ENCODE measurements at places on chromosomes 11 and 22.

- no peak for ATAC-seq
These were observed 264.4 kb downstream of the CTTN start for GRCh38 chr11:70662691-70663098.

DNA sequence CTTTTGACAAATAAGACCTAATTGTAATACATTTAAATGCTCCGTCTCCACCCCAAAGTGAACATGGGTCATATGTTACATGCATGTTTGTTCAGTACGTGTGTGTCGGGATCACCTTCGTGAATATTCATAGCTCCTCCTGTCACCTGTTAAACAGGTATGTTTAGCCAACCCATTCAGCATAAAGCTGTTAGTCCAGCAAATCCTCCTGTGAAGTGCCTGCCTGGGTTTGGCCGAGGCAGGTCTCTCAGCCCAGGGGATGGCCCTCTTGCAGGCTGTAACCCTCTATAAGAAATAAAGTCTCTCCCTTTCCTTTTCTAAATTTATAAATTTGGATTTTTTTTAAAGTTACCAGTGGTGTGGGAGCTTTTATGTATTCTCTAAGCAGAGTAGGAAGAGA is 38.9 kb upstream of the NTM start:
- ATAC-seq = no peak

GRCh38 chr22:43345761-43346301 is 2.7 kb upstream of the SCUBE1 start:
- no peak for ATAC-seq

- no peak for ATAC-seq
These were observed 20.5 kb upstream of the CELSR1 start for GRCh38 chr22:46557736-46558480.
